Activated naive CD4-positive, alpha-beta T cell treated with anti-CD3 and anti-CD28 coated beads, Interleukin-2, amount 10 ng/mL, durations not matched to agents 5 hours and 36 hours (primary cell): ENCODE measurements at places on chromosomes 13 and 19. TPM values are rescaled to one million over a fixed set of nuclear protein-coding genes. Genes with fewer than 3 reads are reported as not detected.

Gene LRRC63
- total RNA-seq = 0.79 TPM

Gene PSG4
- total RNA-seq = not detected

Gene ONECUT3
- not detected for total RNA-seq

Gene SCGB2B2
- total RNA-seq = 0.24 TPM

Gene ZSCAN4
- total RNA-seq = not detected

Gene RAB20
- total RNA-seq = 8.4 TPM

Gene NLRP9
- total RNA-seq = not detected

Gene CLDND2
- 1.9 TPM for total RNA-seq

Gene PNMA8A
- 0.63 TPM for total RNA-seq

Gene CYP2A6
- not detected for total RNA-seq

Gene OSCAR
- total RNA-seq = 0.23 TPM
